ENCODE measurements at places on chromosomes 1 and 21.

DNA sequence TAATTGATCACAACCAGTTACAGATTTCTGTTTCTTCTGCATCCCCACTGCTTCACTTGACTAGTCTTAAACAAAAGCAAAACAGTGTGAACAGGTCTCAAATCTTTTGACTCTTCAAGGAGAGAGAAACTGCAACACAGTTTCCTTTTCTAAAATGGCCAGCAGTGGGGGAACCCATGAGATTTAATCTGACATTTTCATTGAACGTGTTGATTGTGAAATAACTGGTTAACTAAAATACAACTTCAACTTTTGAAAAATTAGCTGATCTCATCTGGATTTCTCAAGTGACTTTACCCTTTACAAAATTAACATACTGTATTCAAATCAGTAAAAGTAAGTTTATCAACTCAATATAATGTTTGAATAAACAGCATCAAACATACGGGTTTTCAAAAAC, 143.0 kb downstream of the HFM1 start:
- no peak for DNase-seq

- DNase-seq = no peak
These were observed 2.8 kb upstream of the NRAS start for GRCh38 chr1:114719424-114719787.

DNA sequence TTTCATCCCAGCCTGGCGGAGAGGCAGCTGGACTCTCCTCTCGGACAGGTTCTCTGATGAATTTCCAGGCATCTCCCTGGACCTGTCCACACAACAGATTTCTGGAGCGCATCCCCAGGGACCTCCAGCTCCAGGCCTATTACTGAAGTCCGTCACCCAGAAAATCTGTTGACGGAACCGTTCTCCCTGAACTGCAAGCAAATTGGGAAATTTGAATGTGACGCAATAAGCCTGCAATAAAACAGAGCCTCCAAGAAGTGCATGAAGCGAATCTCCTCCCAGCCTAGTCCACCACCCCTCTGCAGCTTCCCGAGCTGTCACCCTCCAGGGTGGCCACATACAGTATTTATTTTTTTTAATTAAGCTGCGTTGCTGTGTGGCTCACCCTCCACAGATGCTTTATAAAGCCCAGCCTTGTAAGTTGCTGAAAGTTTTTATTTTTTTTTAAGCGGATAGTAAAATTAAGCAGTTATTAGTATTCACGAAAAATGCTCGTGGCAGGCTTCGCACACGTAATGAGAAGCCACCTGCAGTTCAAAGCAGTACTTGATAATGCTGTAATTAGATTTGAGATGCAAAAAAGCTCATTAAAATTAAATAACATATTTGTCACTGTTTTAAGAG, 173.3 kb downstream of the CAMTA1 start:
- DNase-seq = no peak

DNA sequence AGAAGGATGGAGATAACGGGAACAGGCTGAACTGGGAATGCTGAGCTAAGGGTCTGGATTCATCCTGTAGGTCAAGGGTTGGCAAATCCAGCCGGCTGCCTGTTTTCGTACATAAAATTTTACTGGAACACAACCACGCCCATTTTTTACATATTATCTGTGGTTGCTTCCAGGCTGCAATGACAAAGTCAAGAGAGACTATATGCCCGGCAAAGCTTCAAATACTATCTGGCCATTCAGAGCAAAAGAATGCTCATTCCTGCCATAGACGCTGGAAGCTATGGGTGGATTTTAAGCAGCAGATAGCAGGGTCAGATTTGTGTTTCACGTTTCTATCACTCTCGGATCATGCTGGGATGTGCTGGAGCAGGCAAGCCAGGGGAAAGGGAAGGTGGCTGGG, 137.9 kb upstream of the EDN2 start:
- no peak for DNase-seq

DNA sequence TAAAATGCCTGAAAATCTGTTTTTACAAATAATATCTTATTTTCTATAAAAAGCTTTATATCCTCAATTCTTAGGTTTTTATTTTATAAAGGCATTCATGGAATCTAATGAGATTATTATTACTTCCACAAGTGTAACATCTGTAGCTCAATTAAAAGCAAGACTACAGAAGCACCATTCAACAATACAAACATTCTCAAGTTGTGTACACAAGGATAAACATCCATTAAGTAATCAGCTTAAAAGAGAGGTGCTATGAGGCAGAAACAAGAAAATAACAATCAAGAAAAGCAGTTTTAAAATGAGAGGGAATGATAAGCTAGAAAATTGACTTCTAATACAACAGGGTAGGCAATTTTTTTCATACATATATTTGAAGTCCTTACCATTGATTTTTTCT, 326.1 kb downstream of the MRPL39 start:
- no peak for DNase-seq

DNA sequence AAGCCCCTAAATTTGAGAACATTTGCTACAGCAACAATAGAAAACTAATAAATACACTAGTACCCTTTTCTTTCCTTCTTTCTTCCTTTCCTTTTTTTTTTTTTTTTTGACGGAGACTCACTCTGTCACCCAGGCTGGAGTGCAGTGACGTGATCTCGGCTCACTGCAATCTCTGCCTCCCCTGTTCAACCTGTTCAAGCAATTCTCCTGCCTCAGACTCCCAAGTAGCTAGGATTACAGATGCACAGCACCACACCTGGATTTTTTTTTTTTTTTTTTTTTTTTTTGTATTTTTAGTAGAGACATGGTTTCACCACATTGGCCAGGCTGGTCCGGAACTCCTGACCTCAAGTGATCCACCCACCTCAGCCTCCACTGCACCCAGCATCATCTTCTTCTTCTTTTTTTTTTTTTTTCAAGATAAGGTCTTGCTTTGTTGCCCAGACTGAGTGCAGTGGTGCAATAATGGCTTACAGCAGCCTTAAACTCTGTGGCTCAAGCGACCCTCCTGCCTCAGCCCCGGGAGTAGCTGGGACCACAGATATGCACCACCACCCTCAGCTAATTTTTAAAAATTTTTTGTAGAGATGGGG, 19.6 kb upstream of the CBR3 start:
- DNase-seq = no peak

DNA sequence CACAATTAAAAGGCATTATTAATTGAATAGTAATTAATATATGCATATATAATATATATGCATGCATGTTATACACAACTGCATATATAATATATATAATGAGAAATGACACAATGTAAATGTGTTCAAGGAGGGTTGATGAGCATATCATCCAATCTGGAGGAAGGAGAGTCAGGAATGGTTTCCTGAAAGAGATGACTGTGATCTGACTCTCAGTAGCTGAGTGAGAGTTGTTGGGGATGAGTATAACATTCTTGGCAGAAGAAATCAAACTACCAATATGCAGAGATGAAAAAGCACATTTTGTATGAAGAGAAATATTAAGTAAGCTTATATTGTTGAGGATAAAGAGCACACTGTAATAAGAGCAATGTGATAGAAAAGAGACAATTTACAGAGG, 37.3 kb downstream of the F13B start:
- DNase-seq = no peak

GRCh38 chr1:235843461-235843961, 23.2 kb downstream of the LYST start:
- DNase-seq = no peak

DNA sequence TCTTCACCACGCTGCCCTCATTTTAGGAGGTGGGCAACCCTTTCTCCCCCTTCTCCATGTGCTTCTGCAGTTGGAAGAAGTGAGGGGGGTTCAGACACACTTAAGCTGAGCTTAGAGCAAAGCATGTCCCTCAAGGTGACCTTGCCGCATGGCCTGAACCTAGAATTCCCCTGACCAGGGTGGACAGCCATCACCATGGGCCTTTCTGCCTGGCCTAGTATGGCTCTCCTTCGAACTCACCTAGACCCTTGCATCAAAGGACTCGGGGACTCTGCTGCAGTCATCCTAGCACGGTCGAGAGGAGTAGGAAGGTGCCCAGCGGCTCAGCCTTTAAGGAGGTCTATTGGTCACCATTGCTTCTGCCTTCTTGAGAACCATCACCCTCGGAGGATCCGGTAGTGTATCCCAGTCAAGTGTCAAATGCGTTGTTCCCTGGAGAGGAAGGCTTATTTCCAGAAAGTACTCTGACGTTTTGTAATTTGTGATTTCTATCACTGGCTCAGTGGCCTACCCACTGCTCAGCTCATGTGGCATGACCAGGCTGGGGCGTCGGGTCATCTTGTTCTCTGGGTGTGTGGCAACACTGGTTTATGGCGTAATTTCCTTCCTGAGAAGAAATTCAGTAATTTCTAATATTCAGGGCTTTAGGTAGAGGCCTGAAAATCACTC, at the start of gene KCNE1:
KCNE1 (minus strand) TSS at position 424 of the 669 bp plus-strand sequence. CDS start 62,576 bp downstream, outside the sequence.
- no peak for DNase-seq

DNA sequence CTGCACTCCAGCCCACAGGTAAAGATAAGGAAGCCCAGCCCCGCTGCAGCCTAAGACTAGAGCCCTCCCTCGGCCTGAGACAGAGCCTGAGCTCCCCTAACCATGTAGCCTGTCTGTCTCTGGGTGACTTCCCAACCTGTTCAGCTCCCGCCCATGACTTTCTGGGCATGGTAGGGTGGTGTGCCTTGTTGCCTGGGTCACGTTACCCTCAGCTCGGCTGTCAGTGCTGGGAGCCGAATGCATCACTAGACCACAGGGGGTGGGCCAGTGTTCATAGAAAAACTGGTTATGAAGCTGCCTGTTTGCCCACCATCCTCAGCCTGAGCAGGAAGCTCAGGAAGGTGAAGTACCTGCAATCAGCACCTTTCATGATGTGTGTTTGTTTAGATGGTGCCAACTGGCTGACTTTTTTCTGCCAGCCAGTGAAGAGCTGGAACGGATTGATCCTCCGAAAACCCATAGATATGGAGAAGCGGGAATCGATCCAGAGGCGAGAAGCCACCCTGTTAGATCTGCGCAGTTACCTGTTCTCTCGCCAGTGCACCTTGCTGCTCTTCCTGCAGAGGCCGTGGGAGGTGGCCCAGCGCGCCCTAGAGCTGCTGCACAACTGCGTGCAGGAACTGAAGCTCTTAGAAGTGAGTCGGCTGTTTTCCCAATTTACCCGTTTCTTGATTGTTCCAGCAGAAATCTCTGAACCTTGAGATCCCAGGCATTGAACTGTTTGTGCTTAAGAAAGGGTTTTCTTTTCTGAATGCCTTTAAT, 43.9 kb upstream of the PWP2 start:
- no peak for DNase-seq

GRCh38 chr1:30058970-30059369, 664.4 kb downstream of the MATN1 start:
- DNase-seq = no peak

DNA sequence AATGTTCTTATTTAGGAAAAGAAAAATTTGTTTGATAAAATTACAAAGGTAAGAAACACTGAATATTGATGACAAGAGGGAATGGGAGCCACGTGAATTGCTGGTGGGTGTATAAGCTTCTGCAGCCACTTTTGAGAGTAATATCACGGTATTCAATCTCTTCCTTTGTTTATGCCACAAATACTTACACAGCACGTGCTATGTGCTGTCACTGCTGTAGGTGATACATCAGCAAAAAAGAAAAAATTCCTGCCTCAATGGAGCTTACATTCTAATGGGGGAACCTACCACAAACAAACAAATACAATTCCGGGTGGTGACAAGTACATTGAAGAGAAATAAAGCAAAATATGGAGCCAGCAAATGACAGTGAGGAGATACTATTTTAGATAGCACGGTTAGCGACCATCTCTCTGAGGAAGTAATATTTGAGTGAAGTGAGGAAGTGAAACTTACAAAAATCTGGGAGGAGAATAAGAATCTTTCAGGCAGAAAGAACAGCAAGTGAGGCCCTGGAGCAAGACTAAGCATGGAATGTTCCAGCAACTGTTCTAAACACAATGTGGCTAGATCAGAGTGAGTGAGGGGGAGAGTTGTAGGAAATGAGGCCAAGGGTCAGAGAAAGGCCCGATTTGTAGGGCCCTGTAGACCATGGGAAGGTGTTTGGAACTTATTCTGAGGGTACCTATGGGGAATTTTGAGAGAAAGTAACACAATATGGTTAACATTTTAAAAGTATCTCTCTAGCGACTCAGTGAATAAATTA, 2.6 kb upstream of the FCRLB start:
- DNase-seq = no peak

DNA sequence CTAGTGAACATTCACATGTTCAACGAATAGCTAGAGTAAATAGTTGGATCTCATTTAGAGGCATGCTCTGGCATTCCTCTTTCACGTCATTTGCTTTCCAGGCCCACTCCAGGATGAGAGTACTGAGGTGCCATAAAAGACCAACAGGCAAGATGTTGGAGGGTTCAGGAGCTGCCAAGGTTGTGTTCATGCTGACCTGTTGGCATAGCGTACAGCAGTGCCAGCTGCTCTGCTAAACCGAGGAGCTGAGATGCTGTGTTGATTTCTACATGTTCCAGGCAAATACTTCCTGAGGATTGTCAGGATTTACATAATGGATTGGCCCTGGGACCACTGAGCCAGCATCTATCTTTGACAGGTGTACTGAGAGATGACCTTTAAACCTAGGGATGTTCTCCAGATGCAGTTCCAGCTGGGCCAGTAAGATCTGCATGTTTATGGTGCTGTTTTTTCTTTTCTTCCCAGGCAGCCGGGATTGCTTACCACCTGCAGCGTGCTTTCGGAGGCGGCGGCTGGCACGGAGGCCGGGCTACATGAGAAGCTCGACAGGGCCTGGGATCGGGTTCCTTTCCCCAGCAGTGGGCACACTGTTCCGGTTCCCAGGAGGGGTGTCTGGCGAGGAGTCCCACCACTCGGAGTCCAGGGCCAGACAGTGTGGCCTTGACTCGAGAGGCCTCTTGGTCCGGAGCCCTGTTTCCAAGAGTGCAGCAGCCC, 66.9 kb downstream of the DISC1 start:
- DNase-seq = no peak
